ENCODE measurements at places on chromosomes 12 and 14.
A peak's percentile ranks its signal among the peaks of the same experiment; 100 is the strongest.

- no peak for DNase-seq
Measured at GRCh38 chr14:91394105-91395081, 23.2 kb downstream of the CCDC88C start.

- DNase-seq = no peak
Measured at GRCh38 chr12:54882079-54882478, 27.8 kb downstream of the MUCL1 start.

- no peak for DNase-seq
Measured at GRCh38 chr12:62288328-62288727, 28.1 kb downstream of the USP15 start.

GRCh38 chr14:77063571-77064171 lies 34.4 kb upstream of the CIPC start:
- DNase-seq = no peak

DNA sequence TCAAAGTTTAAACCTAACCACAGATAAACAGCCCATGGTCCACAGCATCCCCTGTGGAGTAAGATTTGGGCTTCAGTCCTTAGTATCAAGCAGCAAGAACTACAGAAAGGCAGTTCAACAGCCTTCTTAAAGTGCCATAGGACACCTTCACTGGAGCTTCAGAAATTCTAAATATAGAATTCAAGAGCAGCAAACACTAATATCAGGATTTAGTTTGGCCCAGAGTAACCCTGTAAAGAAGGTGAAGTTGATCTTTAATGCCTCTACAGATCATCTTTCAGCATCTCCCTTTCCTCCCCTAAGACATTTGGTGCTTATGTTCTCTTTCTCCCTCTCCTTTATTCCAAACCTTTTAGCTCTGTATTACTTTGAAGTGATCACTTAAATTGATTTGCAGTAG lies 59.5 kb upstream of the ARHGAP5 start:
- DNase-seq = no peak

GRCh38 chr12:53840316-53840715 lies 88.5 kb upstream of the CISTR start:
- DNase-seq = no peak

DNA sequence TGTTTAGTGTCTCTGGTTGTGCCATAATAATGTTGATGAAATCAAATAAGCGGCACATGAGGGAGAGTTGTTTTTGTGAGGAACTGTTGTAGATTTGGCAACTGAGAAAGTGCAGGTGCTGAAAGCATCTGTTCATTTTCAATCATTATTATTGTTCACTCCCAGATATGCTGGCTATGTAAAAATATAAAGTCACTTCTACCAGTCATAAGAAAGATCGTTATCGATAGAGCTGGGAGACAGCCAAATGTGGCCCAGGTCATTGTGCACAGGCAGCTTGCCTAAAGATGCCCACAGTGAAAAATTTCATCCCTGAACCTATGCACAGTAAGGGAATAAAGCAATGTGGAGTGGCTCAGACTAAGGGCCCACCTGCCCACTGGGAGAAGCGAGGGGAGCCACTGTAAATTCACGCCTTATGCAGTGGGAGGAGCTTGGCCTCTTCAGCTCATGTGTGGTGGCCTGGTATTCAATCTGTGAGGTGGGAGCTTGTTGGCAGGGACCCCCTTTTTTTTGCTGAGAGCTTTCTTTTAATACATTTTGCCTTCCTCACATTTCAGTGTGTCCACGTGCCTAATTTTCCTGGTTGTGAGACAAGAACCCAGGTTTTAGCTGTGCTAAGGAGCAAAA lies 1490.8 kb upstream of the TMEM132C start:
- no peak for DNase-seq

GRCh38 chr14:49451938-49452337 lies 134.2 kb downstream of the RPS29 start:
- no peak for DNase-seq

DNA sequence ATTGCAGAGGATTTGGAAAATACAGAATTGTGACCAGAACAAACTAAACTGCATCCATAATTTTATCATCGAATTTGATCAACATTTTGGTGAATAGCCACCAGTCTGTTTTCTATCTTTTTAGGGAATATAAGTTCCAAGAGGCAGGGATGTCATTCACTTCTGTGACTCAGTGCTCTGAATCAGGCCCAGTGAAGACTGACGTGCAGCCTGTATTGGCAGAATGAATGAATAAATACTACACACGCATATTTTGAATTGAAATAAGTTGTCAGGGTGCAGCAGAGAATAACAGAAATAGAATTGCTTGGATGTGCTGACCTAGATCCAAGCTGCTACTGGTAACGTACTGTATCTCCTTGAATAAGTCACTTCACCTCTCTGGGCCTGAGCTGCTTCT lies 1.3 kb upstream of the EMP1 start:
- DNase-seq = no peak

DNA sequence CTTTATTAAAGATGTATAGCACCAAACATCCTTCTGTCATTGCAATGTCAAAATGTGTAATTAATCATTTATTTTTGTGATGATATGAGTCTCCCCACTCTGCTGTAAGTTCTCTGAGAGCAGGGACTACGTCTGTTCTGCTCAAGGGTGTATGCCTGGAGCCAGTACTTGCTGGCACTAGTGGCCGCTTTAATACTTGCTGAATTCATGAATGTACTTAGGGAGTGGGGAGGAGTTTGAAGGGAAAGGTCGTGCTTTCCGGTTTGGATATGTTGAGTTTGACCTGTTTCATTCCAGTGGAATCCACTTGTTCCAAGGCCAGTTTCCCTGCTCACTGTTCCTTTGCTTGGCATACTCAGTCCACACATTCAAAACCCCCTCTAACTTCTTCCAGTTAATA lies 1.9 kb upstream of the DCAF5 start:
- no peak for DNase-seq

DNA sequence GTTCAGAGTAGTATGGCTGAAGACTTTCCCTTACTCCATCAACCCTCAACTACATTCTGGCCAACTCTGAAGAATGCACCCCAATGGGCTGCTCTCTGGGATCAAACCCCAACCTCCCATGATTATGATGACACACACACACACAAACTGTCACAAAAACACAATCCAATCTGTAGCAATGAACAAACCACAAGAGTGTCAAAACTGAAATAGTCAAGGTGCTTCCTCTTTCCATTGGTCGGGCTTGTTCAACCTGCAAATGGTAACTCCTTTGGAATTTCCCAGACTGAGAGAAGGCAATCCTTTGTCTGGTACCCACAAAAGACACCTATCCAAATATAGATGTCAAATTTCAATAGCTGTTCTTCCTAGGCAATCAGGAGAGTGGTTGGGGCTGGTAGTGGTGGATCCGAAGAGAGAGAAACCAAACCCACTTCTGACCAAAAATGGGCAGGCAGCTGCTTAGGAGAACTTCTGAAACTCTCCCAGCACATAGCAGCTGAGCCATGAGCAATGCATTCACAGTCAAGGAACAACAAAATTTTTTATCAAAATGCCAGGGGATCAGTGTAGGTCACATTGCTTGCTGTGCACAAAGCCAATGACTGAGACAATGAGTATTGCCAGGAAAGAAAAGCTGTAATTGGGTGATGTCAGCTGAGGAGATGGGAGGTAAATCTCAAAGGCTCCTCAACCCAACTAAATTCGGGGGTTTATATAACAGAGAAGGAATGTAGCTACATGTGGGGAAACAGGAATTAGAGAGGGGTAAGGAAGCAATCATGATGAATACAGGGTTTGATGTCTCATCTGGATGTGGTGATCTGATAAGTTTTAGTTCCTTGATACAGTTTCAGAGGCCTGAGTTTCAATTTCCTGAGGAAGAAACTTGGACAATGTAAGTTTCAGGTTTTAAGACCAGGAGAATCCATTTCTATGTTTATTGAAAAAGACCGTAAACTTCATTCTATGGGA lies 191.4 kb downstream of the KITLG start:
- peak; percentile 9 for DNase-seq

GRCh38 chr12:89384807-89385206 lies 32.5 kb upstream of the DUSP6 start:
- DNase-seq = no peak

DNA sequence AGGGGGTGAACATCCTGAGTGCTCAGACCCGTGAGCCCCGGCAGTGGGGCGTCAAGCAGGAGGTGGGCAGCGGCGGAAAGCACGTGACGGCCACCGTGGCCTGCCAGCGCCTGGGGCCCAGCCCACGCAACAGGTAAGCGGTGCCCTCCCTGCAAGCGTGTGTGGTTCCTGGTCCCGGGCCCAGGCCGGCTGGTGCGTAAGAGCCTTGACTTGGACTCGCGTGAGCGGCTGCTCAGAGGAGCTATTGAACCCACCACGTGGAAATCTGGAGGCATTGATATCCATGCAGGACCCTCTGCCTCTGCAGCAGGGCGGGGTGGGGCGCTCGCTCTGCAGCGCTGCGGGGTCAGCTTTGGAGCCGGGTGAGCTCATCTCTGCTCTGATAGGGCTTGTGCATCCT lies 277.0 kb downstream of the TMEM132C start:
- no peak for DNase-seq

- no peak for DNase-seq
Measured at GRCh38 chr14:24784981-24785380, 151.0 kb upstream of the GZMB start.

- DNase-seq = no peak
Measured at GRCh38 chr14:24925771-24926374, 124.1 kb downstream of the STXBP6 start.

GRCh38 chr14:81818271-81818670 lies 284.6 kb upstream of the SEL1L start:
- DNase-seq = no peak

- peak; percentile 34 for DNase-seq
Measured at GRCh38 chr14:87148655-87149054, 844.3 kb downstream of the GALC start.

DNA sequence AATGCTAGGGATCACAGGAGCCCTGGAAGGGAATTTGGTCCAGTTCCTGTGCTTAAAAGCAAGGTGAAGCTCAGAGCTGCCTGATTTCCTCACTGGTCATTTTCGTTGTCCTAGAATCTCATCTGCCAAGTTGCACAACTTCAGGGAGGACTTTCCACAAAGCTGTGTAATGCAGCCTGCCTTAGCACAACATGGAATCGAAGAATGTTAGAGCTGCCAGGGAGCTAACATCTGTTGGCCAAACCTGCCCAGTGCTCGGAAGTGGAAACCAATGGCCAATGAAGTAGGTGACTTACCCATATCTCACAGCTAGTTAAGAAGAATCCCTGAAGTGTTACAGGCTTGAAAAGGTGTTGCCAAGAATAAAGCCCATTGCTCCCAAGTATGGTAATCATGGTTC lies 79.9 kb upstream of the SSTR1 start:
- DNase-seq = peak; percentile 44

DNA sequence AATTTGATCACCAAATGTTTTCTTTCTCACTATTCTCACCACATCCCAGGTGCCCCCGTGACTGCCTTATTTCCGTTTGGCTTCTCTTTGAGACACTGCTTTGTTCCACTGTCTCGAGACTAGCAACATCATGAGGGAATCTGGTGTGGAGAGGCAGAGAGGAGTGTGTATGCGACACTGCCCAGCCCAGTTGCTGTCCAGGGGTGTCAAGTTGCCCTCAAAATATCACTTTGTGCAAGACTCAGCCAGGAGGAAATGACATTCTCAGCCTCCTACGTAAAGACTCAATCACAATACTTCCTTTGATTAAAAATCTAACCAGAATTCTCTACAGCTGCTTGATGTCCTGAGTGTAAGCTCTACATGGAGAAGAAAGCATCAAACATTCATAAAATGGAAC lies 48.2 kb upstream of the EEA1 start:
- DNase-seq = no peak

DNA sequence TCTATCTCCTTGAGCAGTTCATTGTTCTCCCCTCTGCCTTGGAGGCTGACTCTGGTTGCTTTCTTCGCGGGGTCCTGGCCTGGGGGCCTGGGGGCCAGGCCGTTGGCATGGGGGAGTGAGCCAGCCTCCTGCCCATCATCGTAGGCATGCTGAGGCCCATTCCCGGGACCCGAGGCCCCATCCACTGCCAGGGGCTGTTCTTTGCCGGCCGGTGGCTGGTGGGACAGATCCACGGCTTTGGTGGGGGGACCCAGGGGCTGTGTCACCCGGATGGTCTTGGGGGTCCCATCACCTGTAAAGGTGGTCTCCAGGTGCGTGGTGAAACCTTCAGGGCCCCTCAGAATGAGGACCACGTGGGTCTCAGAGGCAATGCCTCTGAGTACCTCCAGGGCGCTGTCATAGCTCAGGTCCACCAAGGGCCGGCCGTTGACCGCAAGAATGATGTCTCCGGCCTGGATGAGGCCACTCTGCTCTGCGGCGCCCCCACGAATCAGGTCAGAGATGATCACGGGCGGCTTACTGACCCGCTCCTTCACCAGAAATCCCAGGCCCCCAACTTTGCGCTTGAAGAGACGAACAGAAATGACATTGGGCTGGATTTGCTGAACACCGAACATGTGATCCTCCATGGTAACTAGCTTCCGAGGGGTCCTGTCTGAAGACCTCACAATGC lies 30.8 kb downstream of the NOS1 start:
- no peak for DNase-seq

DNA sequence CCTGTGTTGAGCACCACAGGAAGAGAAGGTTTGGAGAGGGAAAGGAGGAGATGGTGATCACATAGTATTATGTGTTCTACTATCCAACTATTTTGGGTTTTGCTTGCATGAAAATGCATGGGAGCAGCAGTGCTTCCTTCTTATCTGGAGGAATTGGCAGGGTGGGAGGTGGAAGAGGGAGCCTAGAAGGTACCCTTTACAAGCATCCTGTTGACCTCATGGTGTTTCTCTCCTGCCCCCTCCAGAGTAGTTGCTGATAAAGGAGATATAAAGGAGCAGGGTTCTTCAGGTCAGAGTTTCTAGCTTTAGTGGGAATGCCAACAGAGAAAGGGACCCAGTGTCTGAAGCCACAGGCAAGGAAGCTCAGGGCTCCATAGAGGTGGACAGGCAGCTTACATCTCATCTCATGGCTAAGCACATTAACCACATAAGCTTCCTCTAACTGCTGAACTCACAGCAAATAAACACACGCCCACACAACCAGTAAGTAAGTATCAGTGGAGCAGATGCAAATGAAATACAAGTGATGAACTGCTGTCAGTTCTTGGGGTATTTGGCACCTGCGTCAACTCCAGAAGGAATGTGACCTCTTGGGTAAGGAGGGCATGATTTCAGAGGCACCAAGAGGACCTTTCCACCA lies 174.2 kb upstream of the SLC38A2 start:
- no peak for DNase-seq

DNA sequence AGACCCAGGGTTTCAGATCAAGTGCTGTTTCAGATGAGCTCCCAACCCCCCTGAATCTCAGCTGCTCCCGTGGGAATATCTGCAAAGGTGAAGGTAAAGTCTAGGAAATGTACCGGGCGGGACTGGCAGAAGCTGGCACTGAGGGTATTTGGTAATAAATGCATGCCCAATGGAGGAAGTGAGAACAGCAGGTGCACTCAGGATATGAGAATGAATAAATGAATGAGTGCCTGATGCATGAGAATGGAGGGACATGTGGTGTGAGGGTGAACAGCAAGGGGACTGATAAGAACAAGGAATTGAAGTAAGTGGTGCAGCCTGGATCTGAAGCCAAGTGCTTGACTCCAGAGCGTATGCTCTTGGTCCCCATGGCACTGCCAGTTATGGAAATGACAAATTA lies 11.6 kb downstream of the RAPGEF3 start:
- DNase-seq = no peak

DNA sequence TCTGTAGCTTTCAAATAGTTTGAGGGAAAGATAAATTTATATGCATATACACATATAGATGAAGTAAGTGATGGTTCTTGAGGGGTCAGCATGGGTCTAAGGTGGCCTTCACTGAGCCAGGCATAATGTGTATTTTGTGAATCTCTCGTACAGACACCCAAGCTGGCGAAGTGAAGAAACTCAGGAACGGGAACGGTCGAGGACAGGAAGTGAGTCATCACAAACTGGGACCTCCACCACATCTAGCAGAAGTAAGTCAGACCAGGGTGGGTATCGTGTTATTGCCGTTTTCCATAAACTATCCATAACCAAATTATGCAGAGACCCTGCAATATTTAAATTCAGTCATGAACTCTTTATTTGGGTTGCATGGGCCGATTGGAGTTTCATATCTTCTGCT lies 15.4 kb upstream of the TNS2 start:
- no peak for DNase-seq

All from AG08395 (cell line).